ENCODE measurements at places on chromosomes 3 and 15.

DNA sequence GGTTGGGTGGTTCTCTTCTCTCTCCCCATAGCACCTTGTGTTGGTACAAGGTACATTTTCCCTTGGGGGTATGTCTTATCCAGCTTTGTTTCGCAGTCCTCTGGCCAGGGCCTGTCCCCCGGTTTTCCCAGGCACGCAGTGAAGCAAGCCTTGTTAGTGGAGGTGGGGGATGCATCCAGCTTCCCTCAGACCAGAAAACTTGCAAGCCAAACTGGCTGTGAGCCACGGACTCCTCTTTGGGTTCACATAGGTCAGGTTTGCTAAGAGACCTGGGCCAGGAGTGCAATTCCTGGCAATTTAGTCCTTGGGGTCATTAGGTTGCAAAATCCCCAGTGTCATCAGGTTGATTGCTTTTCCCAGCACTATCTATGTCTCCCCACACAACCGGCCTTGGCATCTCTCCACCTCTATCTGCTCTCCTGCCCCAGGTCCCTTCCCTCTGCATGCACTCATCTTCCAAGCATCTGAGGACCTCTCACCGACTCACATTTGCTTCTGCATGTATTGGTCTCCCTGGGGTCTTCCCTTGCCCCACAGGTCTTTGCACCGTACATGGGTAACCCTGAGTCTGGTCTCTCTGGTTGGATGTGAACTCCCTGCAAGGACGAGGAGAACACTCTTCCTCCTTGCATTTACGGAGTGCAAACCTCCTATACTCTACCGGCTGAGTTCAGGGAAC lies 34.2 kb downstream of the BCL2L10 start:
- DNase-seq: no peak

DNA sequence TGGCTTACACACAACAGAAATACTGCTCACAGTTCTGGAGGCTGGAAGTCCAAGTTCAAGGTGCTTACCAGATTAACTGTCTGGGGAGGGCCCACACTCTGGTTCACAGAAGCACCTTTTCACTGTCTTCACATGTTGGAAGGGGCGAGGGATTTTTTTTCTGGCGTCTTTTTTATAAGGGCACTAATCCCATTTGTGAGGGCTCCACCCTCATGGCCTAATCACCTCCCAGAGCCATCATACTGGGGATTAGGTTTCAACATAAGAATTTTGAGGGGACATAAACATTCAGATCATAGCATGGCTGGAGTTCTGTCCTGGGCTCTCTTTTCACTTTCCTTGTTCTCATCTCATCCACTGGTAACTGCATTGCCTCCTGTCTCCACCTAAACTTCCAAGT lies 63.5 kb downstream of the IGF1R start:
- DNase-seq: no peak

- DNase-seq: no peak
Measured at GRCh38 chr3:160450846-160451245, 1.3 kb upstream of the TRIM59 start.

GRCh38 chr3:155037508-155038202 lies 42.5 kb upstream of the MME start:
- DNase-seq: no peak

- DNase-seq: no peak
Measured at GRCh38 chr3:65587650-65588439, 450.9 kb downstream of the MAGI1 start.

DNA sequence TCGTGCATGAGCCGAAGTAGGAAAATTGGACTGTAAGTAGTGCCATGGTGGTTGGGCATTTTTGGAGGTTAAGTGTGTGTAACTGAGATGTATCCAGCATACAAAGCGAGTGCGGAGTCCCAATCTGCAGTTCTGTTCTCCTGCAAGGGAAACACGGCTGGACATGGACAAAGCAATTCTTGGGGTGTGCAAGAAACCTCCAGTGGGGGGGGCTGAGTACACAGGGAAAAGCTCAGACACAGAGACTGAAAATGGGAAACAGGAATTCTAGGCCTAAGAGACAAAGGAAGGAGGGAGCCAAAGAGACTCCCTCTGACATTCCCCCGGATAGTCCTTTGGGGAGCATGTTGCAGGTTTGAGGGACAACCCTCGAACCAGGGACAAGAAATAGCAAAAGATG lies 83.2 kb upstream of the PLSCR4 start:
- no peak for DNase-seq

DNA sequence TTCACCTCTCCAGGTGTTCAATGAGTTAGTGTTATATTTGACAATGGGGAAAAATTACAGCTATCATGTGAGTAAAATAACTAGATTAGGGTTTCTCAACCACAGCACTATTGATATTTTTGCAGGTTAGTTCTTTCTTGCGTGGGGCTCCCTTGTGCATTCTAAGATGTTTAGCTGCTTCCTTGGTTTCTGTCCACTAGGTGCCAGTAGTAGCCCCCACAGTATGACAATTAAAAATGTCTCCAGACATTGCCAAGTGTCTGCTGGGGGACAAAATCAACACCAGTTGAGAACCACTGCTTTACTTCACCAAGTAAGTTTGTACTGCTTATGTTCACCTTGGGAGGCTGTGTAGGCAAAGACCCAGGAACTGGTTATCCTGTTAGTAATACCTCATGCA lies 618.7 kb downstream of the EDEM1 start:
- DNase-seq: no peak

- DNase-seq: no peak
Measured at GRCh38 chr3:132004571-132004970, 30.2 kb downstream of the CPNE4 start.

DNA sequence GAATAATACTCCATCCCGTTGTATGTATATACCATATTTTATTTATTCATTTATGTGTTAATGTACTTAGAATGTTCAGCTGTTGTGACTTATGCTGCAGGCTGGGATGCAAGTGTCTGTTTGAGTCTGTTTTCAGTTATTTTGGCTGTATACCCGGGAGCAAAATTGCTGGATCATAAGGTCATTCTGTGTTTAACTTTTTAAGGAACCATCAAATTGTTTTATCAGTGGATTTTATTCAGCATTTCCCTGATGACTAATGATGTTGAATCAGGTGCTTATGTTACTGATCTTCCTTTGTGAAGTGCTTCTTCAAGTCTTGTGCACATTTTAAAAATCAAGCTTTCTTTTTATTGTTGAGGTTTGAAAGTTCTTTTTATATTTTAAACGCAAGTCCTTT lies 118.1 kb downstream of the SLC25A26 start:
- no peak for DNase-seq

All from ureter (tissue), 1 donor.